ENCODE measurements at places on chromosomes 5 and 9. TPM values are rescaled to one million over a fixed set of nuclear protein-coding genes. Genes with fewer than 3 reads are reported as not detected.

GFPT2 gene
- 32.9 TPM for total RNA-seq

ST8SIA4 gene
- total RNA-seq, result 13.3 TPM

FAM221B gene
- total RNA-seq, result not detected

C5orf52 gene
- total RNA-seq, result not detected

JMY gene
- total RNA-seq, result 15.7 TPM

AHRR gene
- total RNA-seq, result 29.2 TPM

FOXD4L6 gene
- 0.05 TPM for total RNA-seq

ADCY2 gene
- 0.69 TPM for total RNA-seq

CCL21 gene
- total RNA-seq, result not detected

WDR31 gene
- 1.2 TPM for total RNA-seq

CTXN3 gene
- total RNA-seq, result not detected

STK32A gene
- 0.19 TPM for total RNA-seq

PCDHB11 gene
- total RNA-seq, result 3.9 TPM

PCDHB16 gene
- 7.7 TPM for total RNA-seq

SPATA9 gene
- total RNA-seq, result not detected

PRRX2 gene
- total RNA-seq, result not detected

SLC36A2 gene
- not detected for total RNA-seq

C6 gene
- not detected for total RNA-seq

RANBP17 gene
- total RNA-seq, result 4.5 TPM

PAEP gene
- 0.27 TPM for total RNA-seq

MEIKIN gene
- total RNA-seq, result not detected

SLC22A4 gene
- 6.7 TPM for total RNA-seq

ADAMTS12 gene
- 15.2 TPM for total RNA-seq

NPM1 gene
- 2,657 TPM for total RNA-seq

CNTLN gene
- 15.7 TPM for total RNA-seq

RASEF gene
- 1.3 TPM for total RNA-seq

IL13 gene
- 0.42 TPM for total RNA-seq

C5orf22 gene
- 12.8 TPM for total RNA-seq

ASTN2 gene
- total RNA-seq, result 5.9 TPM

SLC34A3 gene
- total RNA-seq, result not detected
